ENCODE measurements at places on chromosomes 2 and 18. TPM values are rescaled to one million over a fixed set of nuclear protein-coding genes. Genes with fewer than 3 reads are reported as not detected.

Gene FEV
- not detected for total RNA-seq

Gene IL36G
- not detected for total RNA-seq

Gene FHL2
- 102 TPM for total RNA-seq

Gene PROKR1
- not detected for total RNA-seq

Gene TUBB8B
- total RNA-seq, result not detected

Gene ATP6V1B1
- 1.1 TPM for total RNA-seq

Gene COL4A4
- 45.2 TPM for total RNA-seq

Gene FSIP2
- not detected for total RNA-seq

Gene DYNAP
- not detected for total RNA-seq

Gene EDAR
- not detected for total RNA-seq

Gene PARD6G
- total RNA-seq, result 1.1 TPM

Gene RND3
- 53.6 TPM for total RNA-seq

Gene TUBA3E
- total RNA-seq, result not detected

Gene OXER1
- total RNA-seq, result not detected

Gene AQP12B
- not detected for total RNA-seq

Gene PDE1A
- 206 TPM for total RNA-seq

Gene IL1R1
- 301 TPM for total RNA-seq

Gene TBR1
- not detected for total RNA-seq

Gene RPL31
- total RNA-seq, result 1,289 TPM

Gene THSD7B
- not detected for total RNA-seq

Gene ESPNL
- 0.16 TPM for total RNA-seq

Gene MOGAT1
- total RNA-seq, result not detected

Gene IL1RN
- not detected for total RNA-seq

Gene ARHGAP25
- 4.3 TPM for total RNA-seq

Gene OTOS
- not detected for total RNA-seq

Gene TCF4
- total RNA-seq, result 52.0 TPM

Gene SLC16A14
- 0.49 TPM for total RNA-seq

Gene BOK
- total RNA-seq, result 78.2 TPM

Gene FAM210A
- 8.5 TPM for total RNA-seq

Gene MRO
- 3.1 TPM for total RNA-seq

Gene ESCO1
- total RNA-seq, result 10.5 TPM

Gene KHK
- not detected for total RNA-seq

Gene SNX17
- 159 TPM for total RNA-seq

Gene LRRC30
- total RNA-seq, result not detected

Gene CHRND
- total RNA-seq, result not detected

Gene GMCL1
- 7.8 TPM for total RNA-seq

Gene VAMP5
- total RNA-seq, result 30.6 TPM

Gene TFCP2L1
- not detected for total RNA-seq

Gene CLEC4F
- total RNA-seq, result not detected

Gene TTC32
- 12.6 TPM for total RNA-seq

Gene CRIM1
- total RNA-seq, result 414 TPM

Gene ERICH2
- not detected for total RNA-seq

Gene PMAIP1
- 2.2 TPM for total RNA-seq

Gene CCDC85A
- under 0.01 TPM for total RNA-seq

Gene BIRC6
- total RNA-seq, result 46.8 TPM

Gene CYBRD1
- 165 TPM for total RNA-seq

Gene RFX8
- 1.8 TPM for total RNA-seq

Gene CFAP210
- not detected for total RNA-seq

Gene ITPRIPL1
- not detected for total RNA-seq

Gene TRABD2A
- 1.1 TPM for total RNA-seq

Gene IL36A
- not detected for total RNA-seq

Gene CPO
- total RNA-seq, result not detected

Gene CCDC74A
- 2.8 TPM for total RNA-seq

Gene LYG1
- not detected for total RNA-seq

Gene LCT
- total RNA-seq, result not detected
